ENCODE measurements at places on chromosomes 7 and 10.

DNA sequence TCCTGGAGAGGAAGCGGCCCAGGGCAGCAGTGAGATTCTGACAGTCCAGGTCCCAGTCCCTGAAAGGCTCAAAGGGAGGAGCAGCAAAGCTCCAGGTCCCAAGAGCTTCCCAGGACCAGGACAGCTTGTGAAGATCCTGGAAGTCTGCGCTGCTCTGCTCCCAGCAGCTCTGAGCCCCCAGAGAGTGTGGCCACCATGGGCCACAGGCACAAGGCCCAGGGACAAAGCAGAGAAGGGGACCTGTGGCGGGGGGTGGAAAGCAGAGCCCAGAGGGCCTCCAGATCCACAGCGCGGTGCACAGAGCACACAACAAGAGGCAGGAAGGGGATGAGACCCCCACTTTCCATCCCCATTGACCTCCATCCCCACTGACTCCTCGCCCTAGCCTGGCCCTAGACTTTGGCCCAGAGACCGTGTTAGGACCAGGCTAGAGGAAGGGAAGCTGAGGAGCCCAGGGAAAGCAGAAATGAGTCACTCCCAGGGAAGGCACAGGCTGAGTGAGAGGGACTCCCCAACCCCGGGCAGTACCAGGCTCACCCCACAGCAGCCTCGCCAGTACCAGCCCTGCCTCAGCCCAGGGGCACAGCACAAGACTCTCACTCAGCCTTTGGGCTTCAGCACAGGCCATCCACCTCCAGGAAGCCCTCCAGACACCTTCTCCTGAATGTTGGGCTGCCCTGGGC is 75.5 kb downstream of the GRID1 start:
- peak; percentile 13 for DNase-seq

- DNase-seq, result peak; percentile 44
These were observed 73.5 kb downstream of the SAMD9 start for GRCh38 chr7:93044147-93044810.

GRCh38 chr10:63829020-63829419 is 307.8 kb downstream of the REEP3 start:
- no peak for DNase-seq

- DNase-seq, result no peak
These were observed 60.9 kb upstream of the LANCL2 start for GRCh38 chr7:55304018-55304762.

GRCh38 chr10:131645756-131646155 is 255.1 kb upstream of the PPP2R2D start:
- no peak for DNase-seq

- no peak for DNase-seq
These were observed 5.2 kb downstream of the CCNY start for GRCh38 chr10:35341521-35341920.

DNA sequence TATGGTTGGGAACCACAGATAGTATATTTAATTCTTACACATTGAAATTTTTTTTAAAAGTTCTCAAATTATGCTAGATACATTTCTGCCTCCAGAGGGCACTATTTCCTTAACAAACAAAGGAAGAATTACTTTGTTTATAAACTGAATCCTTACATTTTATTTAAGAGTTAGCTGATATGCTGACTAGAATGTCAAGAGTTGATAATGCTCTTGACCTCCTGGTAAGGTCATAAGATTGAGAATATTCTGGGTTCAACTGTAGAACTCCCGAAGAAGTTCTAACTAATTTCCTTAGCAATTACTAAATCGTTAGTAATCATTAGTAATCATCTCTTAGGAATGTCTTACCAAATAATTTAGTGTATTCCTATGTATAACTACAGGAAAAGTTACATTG is 95.3 kb upstream of the CYP26C1 start:
- no peak for DNase-seq

DNA sequence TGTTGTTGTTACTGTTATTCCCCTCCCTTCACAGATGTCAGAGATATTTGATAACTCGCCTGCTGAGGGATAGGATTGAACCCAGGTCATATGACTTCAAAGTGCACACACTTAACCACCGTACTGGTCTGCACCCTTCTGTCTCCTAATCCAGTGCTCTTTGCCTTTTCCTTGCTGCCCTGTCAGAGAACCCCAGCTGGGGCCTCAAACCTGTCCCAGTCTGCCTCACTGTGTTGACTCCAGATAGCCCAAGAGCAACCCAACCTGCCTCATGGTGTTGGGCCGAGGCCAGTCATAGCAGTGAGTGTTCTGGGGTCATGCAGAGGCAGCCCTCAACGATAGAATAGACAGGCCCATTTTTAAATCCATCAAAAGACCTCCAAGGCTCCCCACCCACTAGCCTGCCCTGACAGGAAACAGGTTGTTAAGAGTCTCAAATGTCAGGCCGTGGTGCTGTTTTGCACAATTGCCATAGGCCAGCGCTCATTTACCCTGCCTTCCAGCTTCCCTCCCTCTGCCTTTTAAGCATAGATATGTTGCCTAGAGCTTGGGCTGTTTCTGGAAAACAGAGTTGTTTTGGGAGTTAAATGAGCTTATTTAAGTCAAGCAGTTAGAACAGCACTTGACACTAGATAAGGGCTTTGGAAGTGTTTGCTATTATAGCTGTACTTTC is 37.0 kb upstream of the PDCD4 start:
- DNase-seq, result peak; percentile 67

DNA sequence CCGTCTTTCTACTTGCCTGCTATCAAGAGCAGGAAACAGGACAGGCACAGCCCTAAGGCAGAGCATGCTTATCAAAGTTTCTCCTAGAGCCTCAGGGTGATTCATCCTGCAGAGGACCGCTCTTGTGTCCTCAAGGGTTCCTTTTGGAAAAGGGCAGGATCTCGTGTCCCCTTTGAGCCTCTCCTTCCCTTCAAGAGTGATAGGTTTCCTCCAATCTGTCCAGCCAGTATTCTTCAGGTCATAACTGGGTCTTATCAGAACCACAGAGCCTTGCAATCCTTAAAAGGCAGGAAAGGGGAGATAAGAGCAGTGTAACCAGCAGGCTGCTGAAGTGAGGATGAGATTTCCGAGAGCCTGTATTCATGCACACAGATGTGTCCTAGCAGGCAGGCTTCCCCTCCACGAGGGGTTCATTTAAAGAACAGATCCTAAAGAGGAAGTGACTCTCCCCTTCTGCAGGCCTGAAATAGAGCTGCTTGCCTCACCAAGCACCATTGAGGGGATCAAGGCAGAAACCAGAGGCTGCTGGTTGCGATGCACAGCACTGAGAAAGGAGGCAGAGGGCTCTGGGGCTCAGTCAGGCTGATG is 90.5 kb upstream of the SVIL start:
- no peak for DNase-seq

- no peak for DNase-seq
These were observed 528.1 kb upstream of the SEMA3D start for GRCh38 chr7:85714951-85715350.

DNA sequence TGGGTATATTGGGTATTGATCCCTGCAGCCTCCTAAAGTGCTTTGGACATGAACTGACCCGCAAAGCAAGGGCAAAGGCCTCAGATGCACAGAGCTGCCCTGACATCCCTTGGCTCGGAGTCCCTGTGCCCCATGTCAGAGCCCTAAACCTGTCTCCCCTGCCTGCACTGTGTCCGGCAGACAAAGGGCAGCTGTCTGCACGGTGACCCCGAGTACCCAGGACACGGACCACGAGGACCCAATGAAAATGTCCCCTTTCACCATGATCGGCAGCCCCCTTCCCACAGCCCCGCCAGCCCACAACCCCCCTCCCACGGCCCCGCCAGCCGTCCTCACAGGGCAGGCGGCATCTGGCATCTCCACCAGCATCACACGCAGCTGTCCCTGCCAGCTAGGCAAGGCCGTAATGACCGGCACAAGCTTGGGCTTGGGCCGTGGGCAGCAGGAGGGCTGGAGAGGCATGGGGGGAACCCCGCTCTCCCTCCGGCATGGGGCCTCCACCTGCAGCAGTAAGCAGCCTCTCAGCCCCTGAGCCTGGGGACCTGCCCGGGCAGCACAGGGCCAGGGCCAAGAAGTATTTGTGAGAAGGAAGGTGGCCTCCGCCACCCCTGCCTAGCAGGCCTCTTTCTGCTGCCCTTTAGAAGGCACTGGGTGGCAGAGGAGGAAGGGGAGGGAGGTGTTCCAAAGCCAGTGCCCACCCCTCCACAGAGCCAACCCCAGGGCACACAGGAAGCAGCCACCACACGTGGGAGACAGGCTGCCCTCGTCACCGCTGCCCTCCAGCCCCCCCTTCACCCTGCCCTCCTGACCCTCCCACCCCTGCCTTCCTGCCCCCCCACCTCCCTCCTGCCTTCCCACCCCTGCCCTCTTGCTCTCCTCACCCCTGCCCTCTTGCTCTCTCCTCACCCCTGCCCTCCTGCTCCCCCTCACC is 10.1 kb downstream of the NUDT1 start:
- no peak for DNase-seq

DNA sequence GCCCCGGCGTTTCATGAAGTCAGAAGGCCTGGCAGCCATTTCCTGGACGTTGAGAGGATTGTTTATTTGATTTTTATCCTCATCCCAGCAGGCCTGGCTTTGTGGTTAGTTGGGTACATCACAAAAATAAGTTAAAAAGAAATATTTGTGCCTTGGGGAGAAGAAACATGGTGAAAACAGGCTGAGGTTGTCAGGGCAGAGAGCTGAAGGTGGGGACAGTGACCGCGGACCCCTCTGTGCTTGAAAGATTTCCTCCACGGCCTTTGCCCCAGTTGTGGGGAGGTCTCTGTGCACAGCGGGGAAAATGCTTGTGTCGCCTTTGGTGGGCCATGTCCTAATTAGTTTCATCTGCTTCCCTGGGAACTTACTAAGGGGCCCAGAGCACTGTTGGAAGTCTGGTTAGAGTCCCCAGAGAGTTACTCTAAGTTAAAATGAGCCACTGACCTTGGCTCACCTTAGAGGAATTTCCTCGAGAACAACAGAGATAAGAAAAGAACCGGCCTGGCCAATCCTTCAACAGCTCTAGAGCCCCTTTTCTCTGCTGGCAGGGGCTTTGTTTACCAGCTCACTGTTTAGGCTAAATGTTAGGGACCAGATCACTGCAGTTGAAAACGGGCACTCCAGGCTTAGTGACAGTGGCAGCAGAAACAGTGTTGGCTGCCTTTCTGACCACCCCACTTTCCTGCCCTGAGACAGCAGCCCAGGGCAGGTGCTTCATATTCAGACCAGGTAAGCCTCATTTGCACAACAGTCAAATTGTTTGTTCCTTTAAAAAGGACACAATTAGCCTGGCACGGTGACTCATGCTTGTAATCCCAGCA is 37.9 kb downstream of the CRCP start:
- DNase-seq, result peak; percentile 74

DNA sequence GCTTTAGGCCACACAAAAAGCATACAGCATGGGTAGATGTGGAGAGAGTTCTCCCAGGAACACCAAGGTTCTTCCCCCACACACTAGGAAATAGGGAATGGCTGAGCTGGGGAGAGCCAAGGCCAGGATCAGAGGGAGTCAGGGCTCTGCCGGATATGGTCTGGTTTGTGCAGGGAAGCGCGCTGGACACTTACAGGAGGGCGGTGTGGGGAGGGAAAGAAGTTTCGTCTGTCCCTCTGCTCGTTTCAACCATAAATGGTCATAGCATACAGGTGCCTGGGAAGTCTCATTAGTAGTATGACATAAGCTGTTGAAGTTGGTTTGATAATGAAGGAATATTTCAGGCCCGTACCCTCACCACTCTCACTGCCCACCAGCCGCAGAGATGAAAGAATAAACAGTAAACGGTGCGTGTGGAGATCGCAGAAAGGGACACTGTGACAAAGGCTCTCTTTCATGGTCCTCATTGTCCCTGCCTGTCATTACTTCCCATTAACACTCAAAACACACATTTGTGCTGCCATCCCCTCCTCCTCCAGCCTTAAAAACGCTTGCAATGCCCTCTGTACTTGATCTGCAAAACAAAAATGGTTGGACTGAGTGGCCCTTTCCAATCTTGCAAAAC is 207.2 kb downstream of the CELF2 start:
- DNase-seq, result no peak

DNA sequence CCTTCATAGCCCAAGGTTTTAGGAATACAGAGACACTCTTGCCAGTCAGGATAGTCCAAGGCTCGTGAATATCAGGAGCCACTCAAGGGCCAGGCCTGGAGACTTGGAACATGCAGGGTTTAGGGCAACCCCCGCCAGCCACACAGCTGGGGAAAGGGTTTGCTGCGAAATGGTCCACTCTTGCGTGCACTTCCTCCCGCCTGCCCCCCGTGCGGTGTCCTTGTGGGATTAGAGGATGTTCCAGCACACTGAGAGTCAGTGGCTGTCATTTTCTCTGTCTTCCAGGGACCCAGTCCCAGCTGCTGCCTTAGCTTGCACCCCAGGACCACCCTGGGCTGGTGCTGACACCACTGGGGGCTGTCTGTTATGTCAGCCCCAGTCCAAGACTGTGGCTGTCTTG is 38.5 kb downstream of the POR start:
- DNase-seq, result no peak

DNA sequence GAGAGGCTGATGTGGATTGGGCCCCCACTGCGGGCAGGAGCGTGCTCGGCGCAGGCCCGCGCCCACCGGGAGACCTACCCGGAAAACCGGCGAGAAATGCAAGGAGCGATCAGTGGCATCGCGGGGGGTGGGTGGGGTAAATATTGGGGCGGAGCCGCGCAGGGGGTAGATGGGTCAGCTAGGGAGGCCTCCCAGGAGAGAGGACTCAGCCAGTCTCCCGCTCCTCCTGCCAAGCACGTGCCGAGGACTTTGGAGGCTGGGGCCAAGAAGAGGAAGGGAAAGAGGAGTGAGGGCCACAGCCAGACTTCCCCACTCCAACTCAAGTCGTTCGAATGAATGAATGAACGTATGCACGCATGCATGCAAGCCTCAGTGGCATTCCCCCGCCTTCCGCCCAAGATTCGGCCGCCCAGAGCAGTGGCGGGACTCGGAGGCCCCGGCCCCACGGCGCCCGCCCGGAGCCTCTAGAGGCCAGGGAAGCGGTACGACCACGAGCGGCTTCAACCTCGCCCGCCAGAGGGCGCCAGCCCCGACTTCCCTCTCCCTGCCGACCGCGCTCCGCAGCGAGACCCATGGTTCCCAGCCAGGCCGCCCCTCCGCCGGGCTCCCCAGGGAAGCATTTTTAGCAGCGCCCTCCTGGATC is 3.6 kb downstream of the NPM3 start:
- peak; percentile 87 for DNase-seq

- DNase-seq, result no peak
These were observed 66.1 kb upstream of the GTF2IRD1 start for GRCh38 chr7:74387606-74388005.

GRCh38 chr10:24238519-24239247 is 29.7 kb downstream of the KIAA1217 start:
- DNase-seq, result no peak

DNA sequence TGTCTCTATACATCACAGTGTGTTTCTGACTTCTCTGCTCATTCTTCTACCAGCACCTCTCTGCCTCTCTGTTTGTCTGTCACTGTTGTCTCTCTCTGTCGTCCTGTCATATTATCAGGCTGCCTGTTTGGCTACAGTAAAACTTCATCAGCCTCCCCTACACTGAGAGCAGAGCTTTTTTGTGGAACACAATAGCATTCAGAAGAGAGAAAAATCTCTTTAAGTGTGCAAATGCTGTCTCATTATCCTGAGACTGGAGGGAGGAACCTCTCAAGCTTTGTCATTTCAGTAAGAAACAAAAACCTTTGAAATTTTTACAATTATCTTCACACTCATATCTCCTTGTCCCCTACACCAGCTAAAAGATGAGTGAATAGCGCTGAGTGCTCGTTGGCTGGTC is 148.4 kb downstream of the PLPP4 start:
- DNase-seq, result no peak

Data from H9 (cell line).